ENCODE measurements at places on chromosomes 4 and X.

DNA sequence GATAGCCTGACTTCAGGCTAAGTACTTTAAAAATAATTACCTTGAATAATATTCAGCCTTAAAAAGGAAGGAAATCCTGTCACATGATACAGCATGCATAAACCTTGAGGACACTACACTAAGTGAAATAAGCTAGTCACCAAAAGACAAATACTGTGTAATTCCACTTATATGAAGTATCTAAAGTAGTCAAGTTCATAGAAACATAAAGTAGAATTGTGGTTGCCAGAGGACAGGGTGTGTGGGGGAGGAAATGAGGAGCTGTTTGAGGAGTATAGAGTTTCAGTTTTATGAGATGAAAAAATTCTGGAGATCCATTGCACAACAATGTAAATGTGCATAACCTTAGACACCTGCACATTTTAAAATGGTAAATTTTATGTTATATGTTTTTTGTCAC, 5.6 kb upstream of the STPG2 start:
- no peak for DNase-seq

DNA sequence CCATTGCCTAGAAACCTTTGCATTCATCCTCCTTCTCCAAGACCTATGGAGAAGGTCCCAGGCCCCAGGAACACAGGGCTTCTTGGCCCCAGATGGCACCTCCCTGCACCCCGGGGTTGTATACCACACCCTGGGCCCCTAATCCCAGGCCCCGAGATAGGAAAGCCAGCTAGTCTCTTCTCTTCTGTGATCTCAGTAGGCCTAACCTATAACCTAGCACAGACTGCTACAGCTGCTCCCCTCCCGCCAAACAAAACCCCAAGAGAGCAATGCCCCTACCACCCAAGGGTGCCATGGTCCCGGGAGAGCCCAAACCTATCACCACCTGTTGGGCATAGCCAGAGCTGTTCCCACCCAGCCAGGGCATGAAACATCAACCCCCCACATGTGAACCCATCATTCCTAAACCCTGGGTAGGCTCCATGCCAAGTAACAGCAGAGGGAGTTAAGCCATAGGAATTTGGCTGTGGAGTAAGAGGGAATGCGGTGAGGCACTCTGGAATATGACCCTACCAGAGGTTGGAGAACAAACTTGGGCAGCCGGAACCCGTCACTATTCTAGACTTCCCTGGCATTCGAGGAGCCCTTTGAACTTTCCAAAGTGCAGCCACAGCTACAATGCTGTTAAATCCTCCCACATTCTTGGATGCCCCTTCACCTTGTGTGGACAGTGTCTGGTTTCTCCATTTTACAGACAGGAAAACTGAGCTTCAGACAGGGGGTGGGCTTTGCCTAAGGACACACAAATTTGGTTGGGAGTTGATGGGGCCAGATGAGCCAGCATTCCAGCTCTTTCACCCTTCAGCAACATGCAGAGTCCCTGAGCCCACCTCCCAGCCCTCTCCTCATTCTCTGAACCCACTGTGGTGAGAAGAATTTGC, 10.9 kb upstream of the SASH3 start:
- DNase-seq = no peak

- DNase-seq = no peak
These were observed 35.0 kb downstream of the QDPR start for GRCh38 chr4:17476853-17477252.

GRCh38 chr4:6591313-6591712, 16.3 kb downstream of the MAN2B2 start:
- DNase-seq = no peak

- no peak for DNase-seq
These were observed 3.3 kb upstream of the RPS4X start for GRCh38 chrX:72280321-72280845.

GRCh38 chr4:140427106-140427918, at the start of gene CLGN:
Gene CLGN (minus strand): TSS chr4:140427648. CDS start chr4:140413078, 14,570 bp downstream.
- peak; percentile 42 for DNase-seq

GRCh38 chr4:53863158-53863557, 201.2 kb downstream of the CHIC2 start:
- peak; percentile 45 for DNase-seq

DNA sequence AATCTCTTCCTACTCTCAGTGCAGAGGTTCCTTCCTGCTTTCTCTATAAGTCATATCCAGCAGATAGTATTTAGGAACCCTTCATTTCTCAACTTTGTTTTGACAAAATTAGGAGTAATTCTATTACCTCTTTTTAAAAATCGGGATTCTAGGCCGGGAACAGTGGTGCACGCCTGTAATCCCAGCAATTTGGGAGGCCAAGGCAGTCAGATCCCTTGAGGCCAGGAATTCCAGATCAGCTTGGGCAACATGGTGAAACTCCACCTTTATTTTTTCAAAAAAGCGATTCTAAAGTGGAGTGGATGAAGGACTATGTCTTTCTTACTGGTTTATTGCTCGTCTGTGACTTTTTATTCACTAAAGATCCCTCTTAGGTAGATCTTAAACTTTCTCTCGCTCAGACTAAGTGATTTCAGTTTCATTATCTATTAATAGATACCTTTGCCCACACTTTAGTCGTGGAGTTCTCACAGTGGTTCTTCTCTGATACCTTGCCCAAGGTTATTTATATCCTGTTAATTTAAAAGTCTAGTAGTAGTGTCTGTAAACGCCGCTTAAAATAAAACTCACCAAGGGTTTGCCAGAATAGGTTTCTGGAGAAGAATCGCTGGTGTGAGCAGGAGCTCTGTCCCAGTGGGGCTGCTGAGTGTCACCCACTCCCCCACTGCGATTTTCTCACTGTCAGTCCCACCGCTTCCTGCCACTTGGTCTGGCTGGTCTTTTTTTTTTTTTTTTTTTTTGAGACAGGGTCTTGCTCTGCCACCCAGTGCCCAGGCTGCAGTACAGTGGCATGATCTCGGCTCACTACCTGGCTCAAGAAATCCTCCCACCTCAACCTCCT, 27.0 kb upstream of the TMEM131L start:
- no peak for DNase-seq

DNA sequence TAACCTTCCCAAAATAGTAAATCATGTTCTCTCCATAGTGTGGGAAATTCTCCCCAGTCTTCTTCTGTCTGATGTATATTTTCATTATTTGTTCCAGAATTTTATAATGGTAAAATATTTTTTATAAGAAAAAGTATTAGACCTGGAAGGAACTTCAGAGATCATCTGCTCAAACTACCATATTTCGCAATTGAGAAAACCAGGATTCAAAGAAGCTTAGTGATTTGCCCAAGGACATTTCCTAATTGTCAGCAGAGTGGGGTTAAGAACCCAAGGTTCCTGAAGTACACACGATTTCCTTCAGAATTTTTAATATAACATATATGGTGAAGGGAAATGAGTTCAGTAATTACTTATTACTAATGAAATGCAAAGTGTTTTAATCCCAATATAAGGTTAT, 24.1 kb downstream of the OCIAD1 start:
- no peak for DNase-seq

- no peak for DNase-seq
These were observed 3.9 kb downstream of the TFDP3 start for GRCh38 chrX:133214301-133214700.

DNA sequence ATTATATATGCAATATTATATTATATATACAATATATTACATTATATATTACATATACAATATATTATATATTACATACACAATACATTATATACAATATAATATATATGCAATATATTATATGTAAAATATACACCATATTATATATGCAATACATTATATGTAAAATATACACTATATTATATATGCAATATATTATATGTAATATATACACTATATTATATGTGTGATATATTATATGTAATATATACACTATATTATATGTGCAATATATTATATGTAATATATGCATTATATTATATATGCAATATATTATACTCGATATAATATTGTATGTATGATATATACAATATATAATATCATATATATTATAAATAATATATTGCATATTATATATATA, 457.4 kb downstream of the SMARCA1 start:
- no peak for DNase-seq

DNA sequence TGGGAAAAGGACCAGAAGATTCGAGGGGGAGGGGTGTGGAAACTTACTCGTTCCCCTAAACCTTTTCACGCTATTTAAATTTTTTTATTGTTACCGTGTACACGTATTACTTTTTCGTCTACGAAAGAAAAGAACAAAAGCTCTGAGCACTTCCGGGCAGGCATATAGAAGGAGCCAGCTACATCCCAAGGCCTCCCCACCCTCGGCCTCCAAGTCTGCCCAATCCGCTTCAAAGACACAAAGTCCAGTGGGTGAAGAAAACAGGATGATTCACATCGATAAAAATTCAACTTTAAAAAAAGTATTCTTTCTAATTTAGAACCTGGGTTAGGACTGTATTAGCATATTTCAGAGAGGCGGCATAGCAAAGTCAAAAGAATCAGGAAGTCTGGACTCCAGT, 23.1 kb downstream of the SEL1L3 start:
- DNase-seq = no peak

GRCh38 chr4:182883351-182883750, 33.8 kb downstream of the DCTD start:
- DNase-seq = no peak

DNA sequence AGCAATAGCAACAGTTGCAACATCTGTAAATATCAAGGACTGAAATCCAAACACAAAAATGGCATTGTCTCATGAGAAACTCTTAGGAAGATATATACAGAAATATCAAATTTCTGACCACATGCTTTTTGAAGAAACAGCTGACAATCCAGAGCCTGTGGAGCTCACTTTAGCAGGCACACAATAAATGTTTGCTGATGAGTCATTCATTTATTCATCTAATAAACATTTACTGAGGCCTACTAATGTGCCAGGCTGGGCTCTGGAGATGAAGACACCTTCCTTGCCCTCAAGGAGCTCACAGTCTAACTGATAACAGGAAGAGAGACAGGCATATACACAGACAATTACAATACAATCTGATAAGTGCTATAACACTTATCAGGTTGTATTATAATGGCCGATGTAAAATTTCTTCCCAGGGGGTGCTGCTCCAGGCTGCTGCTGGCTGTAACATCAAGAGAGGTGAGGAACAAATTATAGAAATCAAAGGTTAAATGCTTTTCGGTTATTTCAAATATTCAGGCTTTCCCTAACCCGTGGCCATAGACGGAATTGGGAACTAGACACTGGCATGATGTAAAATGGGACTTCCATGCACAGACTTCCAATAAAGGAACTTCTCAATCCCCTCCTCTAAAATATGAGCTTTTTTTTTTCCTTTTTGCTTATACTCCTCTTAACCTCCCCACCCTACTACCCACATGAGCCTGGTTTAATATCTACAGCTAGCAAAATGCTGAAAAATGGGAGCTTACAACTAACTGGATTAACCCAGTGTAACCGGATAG, 16.8 kb upstream of the ZCCHC13 start:
- no peak for DNase-seq

- DNase-seq = no peak
These were observed 63.6 kb downstream of the CPZ start for GRCh38 chr4:8656185-8656517.

- no peak for DNase-seq
These were observed 40.6 kb downstream of the ARHGAP10 start for GRCh38 chr4:147772459-147772969.

GRCh38 chrX:54495814-54496516, at the start of gene FGD1:
Gene FGD1 (minus strand): TSS chrX:54496234. CDS start chrX:54495432, 802 bp downstream.
- peak; percentile 72 for DNase-seq
